ENCODE measurements at places on chromosomes 5 and 9.

GRCh38 chr9:121784731-121785411, 133.4 kb downstream of the DAB2IP start:
- no peak for DNase-seq

DNA sequence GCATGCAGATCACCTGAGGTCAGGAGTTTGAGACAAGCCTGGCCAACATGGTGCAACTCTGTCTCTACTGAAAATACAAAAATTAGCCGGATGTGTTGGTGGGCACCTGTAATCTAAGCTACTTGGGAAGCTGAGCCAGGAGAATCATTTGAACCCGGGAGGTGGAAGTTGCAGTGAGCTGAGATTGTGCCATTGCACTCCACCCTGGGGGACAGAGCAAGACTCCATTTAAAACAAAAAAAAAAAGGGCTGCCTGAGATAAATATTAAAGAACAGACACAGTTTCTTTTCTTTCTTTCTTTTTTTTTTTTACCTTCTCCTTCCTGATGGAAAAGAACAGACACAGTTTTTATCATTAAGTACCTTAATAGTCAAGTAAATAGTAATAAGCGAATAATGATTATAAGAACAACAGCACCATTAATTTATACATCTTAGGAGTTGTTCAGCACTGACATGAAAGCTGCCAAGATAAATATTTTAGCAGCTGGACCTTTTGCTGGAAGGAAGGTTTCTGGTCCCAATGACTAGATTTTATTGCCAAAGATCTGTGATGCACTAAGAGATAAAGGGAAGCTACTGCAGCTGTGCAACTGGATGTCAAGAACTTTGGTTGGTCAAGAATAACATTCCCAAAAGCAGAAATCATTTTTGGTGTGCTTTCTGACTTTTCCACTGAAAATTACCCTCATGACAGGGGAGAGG, 7.0 kb downstream of the CENPP start:
- DNase-seq = no peak

DNA sequence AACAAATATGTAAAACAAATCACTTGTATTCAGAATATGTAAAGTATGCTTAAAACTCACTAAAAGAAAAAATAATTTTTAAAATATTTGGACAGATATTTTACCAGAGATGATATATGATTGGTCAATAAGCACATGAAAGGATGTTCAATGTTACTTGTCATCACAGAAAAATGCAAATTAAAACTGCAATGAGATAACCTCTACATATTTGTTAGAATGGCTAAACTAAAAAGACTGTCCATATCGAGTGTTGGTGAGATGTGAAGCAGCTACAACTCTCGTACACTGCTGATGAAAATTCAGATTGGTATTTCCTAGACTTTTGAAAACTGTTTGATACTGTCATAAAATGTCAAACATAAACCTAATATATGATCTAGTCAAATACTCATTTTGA, 685.1 kb downstream of the DTWD2 start:
- DNase-seq = no peak

DNA sequence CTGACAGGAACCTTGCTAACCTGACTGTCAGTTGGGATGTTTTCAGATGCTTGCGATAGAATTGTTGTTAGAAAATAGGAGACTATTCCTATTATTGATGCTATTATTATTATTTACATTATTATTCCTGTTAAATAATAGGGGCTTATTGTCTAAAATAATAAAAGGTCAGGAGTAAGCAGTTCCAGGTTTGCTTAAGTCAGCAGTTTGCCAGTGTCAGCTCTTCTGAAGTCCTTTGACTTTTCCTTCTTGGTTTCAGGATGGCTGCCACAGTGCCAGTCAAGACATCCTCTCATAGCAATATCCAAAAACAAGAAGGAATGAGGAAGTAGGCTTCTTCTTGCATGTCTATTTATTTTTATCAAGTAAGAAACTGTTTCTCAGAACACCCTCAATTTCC, 141.7 kb upstream of the MARCHF11 start:
- no peak for DNase-seq

GRCh38 chr9:81822301-81822865, 105.8 kb upstream of the SPATA31D4 start:
- DNase-seq = no peak

- DNase-seq = no peak
Measured at GRCh38 chr5:95730011-95730700, 980 bp upstream of the RHOBTB3 start.

GRCh38 chr5:60649288-60649917, 50.6 kb downstream of the DEPDC1B start:
- DNase-seq = no peak

GRCh38 chr5:88887342-88887741, 4.4 kb upstream of the MEF2C start:
- DNase-seq = no peak

DNA sequence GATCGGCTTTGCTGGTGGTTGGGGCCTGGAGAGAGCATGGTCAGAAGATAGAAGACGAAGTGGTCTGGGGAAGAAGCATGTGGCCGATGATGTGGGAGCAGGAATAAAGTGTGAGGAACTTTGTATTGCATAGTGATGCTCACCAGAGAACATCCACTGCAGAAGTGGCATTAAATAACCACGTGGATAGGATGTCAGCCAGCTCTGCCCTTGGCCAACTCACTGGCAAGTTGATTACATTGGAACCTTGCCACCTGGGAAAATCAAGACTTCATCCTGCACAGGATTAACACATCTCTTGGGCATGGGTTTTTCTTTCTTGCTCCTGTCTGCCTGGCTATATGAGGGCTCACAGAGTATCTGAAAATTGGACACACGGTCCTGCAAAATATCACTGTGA, 217.4 kb downstream of the DMRT2 start:
- no peak for DNase-seq

- no peak for DNase-seq
Measured at GRCh38 chr5:102778478-102778877, 23.4 kb downstream of the PAM start.

GRCh38 chr5:153043886-153044285, 446.6 kb upstream of the GRIA1 start:
- DNase-seq = no peak

- no peak for DNase-seq
Measured at GRCh38 chr5:112812549-112812948, 48.5 kb upstream of the SRP19 start.

- no peak for DNase-seq
Measured at GRCh38 chr9:127981559-127982121, 851 bp upstream of the EEIG1 start.

DNA sequence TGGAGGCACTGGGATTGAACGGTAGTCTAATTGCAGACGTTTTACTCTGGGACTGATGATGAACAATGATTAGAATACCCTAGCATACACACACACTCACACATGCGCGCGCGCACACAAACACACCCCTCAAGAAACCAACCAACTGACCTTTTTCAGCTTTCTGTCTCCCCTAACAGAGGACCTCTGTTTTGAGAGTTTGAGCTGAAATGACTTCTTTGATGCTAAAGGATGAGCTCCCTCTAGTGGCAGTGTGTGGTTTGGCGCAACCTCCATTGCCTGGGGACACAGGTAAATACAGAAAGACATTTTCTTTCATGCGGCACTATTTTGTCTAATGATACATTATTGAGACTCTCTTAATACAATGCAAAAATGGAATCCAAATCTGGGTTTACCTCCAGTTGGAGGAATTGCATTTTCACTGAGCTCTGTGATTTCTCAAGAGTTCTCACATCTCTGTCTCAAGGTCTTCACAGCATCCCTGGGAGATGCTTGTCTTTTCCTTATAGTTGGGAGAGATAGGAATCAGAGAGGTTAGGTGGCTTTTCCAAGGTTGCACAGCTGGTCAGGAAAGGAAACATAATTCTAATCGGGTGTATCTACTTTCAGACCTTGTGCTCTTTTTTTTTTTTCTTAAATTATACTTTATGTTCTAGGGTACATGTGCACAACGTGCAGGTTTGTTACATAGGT, 187.5 kb downstream of the TMEM38B start:
- peak; percentile 50 for DNase-seq

- DNase-seq = no peak
Measured at GRCh38 chr5:91946870-91947269, 563.8 kb upstream of the ARRDC3 start.

GRCh38 chr9:131739133-131739958, 530 bp downstream of the RAPGEF1 start:
- peak; percentile 39 for DNase-seq

DNA sequence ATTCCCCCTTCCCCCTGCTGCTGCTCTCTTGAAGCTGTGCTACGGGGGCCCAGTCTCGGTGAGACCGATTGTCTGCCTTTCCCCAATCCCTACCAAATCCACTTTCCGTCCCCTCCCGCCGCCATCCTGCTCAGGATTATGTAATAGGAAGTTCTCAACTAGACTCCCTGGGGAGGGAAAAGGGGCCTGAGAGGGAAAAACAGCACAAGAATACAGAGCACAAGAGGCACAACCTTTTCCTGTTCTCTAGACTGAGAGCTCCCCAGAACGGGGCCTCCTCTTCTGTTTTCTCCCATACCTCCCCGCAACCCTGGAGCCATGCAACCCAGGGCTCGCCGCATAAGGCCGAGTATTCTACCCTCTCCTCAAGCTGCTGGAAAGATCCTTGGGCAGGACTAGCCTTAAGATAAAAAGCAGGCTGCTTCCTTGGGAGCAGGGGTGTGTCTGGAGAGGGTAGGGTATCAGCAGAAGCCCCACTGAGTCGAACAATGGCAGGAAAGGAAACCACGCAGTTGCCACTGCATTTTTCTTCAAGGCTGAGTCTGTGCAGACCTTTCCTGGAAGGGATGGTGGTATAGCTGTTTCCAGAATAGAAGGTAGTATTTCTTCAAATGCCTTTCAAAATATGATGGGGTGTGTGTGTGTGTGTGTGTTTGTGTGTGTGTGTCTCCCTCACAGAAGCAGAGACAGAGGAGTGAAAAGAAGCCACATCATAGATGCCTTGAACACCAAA, 12.9 kb downstream of the MYORG start:
- DNase-seq = no peak

DNA sequence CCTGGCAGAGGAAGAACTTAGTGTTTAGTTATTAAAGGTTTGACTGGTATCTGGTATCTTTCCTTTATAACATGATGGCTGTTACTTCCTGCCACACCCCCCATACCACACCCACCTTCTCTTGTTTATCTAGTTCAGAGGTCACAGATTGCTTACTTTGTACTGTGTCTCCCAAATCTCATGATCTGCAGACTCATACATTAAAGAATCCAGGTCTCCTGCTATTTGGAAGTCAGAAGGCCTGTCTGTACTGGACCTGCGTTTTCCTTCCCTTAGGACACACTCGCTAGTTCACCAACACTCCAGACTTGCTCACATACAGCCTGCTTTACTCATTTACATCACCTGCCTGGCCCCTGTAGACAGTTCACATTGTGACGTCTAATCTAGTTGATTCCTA, 39.3 kb downstream of the NUDT12 start:
- DNase-seq = no peak

DNA sequence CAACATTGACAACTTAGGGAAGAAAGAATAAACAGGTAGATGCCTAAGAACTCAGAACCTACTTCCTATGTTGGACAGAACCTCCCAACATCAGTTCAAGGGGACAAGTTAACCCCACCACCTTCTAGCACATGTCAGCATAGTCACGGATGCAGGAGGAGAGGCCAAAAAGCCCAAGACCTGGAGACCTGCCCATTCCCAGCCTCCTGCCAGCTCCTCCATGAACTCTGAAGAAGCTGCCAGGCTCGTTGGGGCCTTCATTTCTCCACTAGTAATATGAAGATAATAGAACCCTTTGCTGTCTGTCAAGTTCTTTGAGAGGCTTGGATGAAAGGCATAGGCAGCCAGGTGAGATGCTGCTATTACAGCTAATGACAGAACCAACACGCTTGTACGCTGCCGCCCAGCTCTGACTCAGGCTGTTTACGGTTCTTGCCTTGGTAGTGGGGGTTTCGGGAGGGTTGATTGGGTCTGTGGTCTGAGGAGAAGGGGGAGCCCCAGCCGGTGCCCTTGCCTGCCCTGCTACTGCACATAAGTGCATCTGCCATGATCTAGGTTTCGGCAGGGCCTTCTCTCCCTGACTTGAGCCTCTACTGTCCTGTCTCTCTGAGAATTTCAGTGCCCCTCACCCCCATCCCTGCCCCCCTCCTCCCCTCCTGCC, 82.2 kb downstream of the NRG2 start:
- no peak for DNase-seq

- DNase-seq = no peak
Measured at GRCh38 chr5:111415053-111415452, 97.3 kb downstream of the STARD4 start.

GRCh38 chr9:99607842-99608448, 213.7 kb upstream of the NR4A3 start:
- no peak for DNase-seq

- no peak for DNase-seq
Measured at GRCh38 chr5:135032999-135033861, 798 bp downstream of the PITX1 start.

- no peak for DNase-seq
Measured at GRCh38 chr5:179367491-179367890, 22.2 kb upstream of the ADAMTS2 start.

Data from activated gamma-delta T cell treated with anti-CD3 and anti-CD28 coated beads, Interleukin-2, amount 50 U/mL, for 16 hours (primary cell).